Tibial nerve (tissue), 4 donors: ENCODE measurements at places on chromosomes 3 and 15. TPM values are rescaled to one million over a fixed set of nuclear protein-coding genes. Genes with fewer than 3 reads are reported as not detected.

Gene XCR1
- total RNA-seq, result not detected

Gene FRMD5
- 5.4 TPM for total RNA-seq

DNA sequence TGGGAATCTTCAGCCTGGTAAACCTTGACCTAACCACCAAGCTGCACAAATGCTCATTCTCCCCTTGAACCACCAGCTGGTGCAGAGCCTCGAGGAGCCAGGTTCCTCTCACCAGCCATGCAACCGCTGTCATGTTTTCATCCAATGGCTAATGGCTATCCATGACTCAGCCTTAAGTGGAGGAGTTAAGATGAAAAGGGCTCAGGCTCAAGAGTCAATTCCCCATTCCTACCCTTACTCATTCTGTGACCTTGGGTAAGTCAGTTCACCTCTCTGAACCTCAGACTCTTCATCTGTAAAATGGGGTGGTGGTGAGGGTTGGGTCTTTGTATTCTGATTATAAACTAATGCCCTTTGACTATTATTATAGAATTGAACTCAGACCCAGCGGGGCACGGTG is 515.6 kb downstream of the SHQ1 start:
- no peak for DNase-seq

Gene CPNE9
- not detected for total RNA-seq

GRCh38 chr15:50854601-50855490 is 53.6 kb upstream of the AP4E1 start:
- no peak for DNase-seq

Gene FAM81A
- 10.5 TPM for total RNA-seq

GRCh38 chr3:25177041-25177440 is 251.0 kb upstream of the RARB start:
- DNase-seq, result no peak

DNA sequence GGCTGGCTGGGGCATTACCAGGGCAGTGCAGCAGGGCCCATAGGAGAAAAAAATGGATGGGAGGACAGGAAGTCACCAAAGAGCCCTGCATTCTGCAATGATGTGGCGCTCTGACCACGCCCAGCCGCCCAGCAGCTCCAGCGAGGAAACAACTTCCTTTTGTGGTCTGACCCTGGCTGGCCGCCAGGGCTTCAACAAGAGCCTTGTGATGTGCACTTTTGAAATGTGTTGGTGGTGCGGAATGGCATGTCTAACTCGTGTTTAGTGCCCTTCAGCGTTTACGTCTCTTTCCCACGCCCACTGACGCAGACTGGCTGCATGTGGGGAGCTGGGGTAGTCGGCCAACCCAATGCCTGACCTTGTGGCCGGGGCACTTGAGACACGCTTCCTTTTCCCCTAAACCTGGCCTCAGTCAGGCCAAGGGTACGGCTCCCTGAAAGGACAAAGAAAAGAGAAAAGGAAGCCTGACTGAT is 81.9 kb upstream of the CTNNB1 start:
- DNase-seq, result peak; percentile 78

Gene NANOGP8
- total RNA-seq, result 9.4 TPM

Gene FBLN2
- 445 TPM for total RNA-seq
